ENCODE measurements at places on chromosomes 6 and 20. TPM values are rescaled to one million over a fixed set of nuclear protein-coding genes. Genes with fewer than 3 reads are reported as not detected.

The RAMACL gene
- 0.59 TPM for total RNA-seq

The KCNB1 gene
- under 0.01 TPM for total RNA-seq

The HLA-DQA2 gene
- 0.23 TPM for total RNA-seq

The GNMT gene
- total RNA-seq = 140 TPM

All from liver (tissue), 10 donors.